ENCODE measurements at places on chromosomes 6 and 20.
A peak's percentile ranks its signal among the peaks of the same experiment; 100 is the strongest.

DNA sequence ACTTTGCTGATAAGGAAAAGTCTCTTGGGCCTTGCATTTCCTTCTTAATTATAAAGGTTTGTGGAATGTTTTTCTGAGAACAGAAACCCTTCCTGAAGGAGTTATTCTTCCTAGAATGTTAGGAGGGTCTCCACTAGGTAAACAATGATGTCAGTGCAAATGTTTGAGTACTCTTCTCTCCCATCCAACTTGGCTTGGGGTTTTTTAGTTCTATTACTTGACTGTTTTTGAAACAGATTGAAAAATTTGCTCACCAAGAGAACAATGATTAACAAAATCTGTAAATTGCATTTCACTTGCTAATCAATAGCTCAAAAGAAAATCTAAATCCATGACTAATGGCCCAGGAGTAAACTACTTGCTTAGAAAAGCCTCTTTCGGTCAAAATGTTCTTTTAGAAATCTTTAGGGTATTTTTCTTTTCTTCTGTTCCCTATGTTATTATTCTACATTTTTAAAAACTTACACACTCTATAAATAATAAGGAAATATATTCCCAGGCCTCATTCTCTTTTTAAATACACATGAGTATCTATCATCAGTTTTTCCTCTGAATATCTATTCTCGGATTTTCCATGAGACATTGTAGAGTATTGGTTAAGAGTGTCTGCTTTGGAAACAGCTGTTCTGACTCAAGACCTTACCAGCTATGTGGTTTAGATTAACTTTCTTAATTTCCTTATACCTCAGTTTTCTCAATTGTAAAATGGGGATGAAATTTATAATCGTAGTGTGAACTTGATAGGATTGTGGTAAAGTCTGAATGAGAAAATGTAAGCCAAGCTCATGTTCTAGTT is 234.2 kb upstream of the CITED2 start:
- DNase-seq = no peak

DNA sequence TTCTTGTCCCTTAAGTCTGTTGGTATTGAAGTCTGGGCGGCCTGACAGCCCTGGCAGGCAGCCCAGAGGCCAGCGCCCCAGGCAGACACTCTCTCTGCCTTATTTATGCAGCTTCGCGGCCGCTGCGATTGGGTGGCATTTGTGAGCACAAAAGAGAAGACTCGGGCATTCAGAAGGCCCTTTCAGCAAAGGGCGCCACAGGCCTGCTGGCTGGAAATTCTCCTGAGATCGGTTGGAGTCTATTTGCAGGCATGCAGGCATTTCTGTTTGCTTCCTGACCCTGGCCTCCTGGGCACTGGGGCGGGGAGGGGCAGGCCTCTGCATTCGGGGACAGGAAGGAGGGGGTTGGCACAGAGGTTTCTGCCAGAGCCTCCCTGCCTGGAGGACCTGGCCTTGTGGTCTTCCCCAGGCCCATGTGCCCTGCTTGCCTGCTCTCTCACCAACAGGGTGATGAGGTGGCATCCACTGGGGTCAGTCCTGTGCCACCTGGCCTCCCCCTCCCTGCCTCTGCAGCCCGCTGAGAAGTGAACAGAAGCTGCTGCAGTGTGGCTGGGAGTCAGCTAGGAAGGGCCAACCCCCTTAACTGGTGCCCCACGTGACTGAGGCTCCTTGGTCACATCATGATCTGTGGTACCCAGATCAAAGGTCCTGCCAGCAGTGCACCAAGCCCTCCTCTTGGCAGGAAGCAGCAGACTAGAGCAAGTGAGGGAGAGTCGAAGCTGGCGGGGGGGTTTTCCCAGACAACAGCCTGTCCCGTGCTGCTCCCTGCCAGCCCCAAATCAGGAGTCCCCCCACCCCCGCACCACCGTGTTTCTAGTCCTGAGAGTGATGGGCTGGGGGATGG is 16.6 kb upstream of the CCDC167 start:
- DNase-seq = peak; percentile 91

- DNase-seq = no peak
These were observed 9.8 kb upstream of the PNISR start for GRCh38 chr6:99434702-99435530.

DNA sequence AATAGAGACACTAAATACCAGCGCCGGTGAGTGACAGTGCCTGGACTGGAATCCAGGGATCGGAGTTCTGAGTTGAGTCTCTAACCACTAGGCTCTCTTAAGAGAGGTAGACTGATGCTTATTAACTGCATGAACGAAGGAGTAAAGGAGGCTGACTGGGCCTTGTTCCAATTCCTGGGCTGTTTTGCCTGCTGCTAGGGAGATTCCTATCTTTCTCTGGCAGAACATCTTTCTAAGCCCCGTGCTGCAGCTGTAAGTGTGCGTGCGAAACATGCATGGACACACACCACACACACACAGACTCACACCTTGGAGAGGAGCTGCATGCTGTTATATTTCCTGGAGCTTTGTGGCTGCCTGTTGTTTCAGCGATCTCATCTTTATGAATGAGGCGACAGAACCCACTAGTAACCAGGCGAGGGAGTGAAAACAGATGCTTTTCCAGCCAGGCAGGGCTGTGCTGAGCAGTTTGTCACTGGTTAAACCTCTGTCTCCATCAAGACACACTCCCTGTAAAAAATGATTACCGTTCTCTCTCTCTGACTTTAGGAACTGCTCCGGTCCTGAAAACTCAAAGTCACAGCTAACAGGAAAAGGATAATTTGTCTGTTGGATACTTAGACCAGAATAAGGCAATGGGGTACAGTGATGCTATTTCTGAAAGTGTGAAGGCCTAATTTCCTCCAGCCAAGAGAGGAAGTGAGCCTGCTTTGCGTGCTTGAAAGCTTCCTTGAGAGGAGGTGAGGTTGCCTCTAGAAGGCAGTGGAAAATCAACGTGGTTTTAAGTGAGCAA is 157.4 kb upstream of the ZNF217 start:
- DNase-seq = peak; percentile 12

GRCh38 chr6:111605100-111605751 is 452 bp downstream of the TRAF3IP2 start:
- DNase-seq = peak; percentile 26

DNA sequence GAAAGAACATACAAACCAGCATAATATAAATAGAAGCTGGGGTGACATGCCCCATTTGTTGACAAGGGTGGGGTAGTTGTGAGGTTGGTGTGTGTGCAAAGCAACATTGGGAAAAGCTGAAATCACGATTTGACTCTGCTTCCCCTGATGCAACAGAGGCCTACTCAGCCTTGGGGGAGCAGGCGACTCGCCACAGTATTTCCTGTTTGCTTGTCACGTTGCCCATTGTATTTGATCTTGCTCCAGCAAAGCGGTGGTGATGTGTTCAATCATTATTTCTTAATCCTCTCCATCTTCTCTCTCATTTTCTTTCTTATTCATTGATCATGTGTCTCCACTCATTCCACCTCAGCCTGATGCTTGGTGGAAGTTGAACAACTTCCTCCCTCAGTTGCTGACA is 165.8 kb upstream of the CITED2 start:
- peak; percentile 16 for DNase-seq

GRCh38 chr20:2633381-2633780 is 19.1 kb upstream of the NOP56 start:
- DNase-seq = no peak

DNA sequence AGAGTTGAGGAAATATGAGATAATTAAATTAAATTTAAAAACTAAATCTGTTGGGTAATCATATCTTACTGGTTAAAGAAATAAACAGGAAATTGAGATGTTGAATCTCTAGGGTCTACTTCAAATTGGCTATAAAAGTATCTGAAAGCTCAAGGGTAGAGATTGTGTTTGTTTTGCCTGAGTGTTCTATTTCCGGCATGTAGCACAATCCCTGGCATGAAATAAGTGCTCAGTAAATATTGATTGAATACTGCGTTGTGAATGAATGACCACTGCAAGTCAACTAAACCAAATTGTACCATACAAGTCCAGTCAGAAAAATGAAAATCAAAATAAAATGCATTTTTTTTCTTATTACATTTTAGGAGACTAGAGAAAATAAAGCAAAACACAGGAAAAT is 709.8 kb downstream of the EPM2A start:
- DNase-seq = no peak

Measured in stimulated activated CD4-positive, alpha-beta T cell treated with anti-CD3 and anti-CD28 coated beads, Interleukin-4, amount 100 ng/mL, for 1 hour (primary cell).